ENCODE measurements at places on chromosomes 1 and 21.

DNA sequence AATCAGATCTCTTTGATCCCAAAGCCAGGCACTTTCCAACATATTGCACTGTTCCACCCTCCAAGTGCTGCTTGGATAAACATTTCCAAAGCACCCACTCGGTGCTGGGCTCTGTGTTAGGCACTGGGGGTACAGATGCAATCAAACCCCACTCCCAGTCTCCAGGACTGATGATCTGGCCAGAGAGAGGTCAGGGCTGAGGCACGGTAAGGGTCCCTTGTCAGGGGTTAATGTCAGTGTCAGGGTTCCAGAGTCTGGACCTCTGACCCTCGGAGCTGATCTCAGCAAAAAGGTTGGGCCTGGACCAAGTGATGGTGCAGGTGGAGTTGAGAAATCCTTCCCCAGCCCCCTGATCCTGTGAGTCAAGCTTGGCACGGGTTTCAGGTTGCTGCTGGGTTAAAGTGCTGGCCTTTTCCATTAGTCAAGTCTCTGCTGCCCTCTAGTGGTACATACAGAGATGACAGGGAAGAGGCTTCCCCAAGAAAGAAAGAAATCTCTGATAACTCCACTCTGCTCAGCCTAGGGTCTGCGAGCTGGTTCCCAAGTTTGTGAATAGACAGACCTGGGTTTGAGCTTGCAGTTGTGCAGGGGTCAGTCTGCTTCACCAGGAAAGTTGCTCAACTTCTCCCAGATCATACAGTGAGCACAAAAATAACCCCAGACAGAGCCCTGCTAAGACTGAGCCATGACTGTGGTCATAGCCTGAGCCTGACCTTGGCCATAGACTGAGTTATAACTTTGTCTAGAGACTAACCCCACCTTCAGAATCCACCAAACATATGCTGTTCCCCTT, 74.6 kb downstream of the DMRTA2 start:
- no peak for DNase-seq

DNA sequence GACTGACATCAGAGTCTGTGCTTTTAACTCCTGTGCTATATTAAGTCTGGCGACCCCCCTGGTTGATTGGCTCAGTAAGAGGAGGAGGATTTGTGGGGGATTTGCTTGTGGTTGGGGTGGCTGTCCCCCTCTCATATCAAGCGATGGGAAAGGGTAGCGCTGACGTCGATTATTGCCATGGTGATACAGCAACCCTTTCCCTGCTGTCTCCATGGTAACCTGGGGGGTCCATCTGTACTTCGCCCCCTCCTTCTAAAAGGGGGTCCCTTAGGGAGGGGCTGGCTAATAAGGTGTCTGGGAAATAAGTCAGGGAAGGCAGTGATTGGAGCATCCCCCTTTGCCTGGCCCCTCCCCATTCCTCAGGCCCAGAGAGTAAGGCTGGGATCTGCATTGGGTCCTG, 4.7 kb downstream of the FAM229A start:
- DNase-seq = no peak

GRCh38 chr21:29671728-29672127, 268.1 kb downstream of the GRIK1 start:
- DNase-seq = no peak

GRCh38 chr1:5730272-5731109, 261.7 kb downstream of the NPHP4 start:
- DNase-seq = no peak

DNA sequence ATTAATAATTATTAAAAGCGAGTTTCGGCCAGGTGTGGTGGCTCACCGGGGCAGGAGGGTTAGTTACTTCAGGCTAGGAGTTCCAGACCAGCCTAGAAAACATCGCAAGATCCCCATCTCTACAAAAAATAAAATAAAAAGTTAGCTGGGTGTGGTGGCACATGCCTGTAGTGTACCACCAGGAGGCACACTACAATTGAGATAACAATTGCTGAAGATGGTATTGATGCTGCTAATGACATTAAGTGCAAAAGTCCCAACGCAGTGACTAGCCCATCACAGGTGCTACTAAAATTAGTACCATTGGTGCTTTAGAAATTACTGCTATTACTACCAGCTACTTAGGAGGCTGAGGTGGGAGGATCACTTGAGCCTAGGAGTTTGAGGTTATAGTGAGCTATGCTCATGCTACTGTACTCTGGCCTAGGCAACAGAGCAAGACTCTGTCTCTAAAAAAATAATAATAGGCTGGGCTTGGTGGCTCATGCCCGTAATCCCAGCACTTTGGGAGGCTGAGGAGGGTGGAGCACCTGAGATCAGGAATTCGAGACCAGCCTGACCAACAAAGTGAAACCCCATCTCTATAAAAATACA, 156.6 kb downstream of the GREM2 start:
- no peak for DNase-seq

- no peak for DNase-seq
Observed at GRCh38 chr1:11377001-11377583, 101.9 kb upstream of the DISP3 start.
